Mammary epithelial cell (primary cell): ENCODE measurements at places on chromosomes 7 and 10. TPM values are rescaled to one million over a fixed set of nuclear protein-coding genes. Genes with fewer than 3 reads are reported as not detected.

The LIMK1 gene
- total RNA-seq, result 23.8 TPM

The ANLN gene
- 7.7 TPM for total RNA-seq

The MRPS17 gene
- 21.8 TPM for total RNA-seq

The ADIRF gene
- 57.0 TPM for total RNA-seq

The SNX8 gene
- total RNA-seq, result 7.5 TPM

The RAPGEF5 gene
- total RNA-seq, result 6.0 TPM

The SAP25 gene
- total RNA-seq, result 1.7 and 2.0 TPM in 2 replicates

The PSD gene
- total RNA-seq, result 0.56 and 0.82 TPM in 2 replicates

The METTL27 gene
- 8.5 TPM for total RNA-seq
